GF-D8 (cell line): ENCODE measurements at places on chromosomes 1 and 21.

DNA sequence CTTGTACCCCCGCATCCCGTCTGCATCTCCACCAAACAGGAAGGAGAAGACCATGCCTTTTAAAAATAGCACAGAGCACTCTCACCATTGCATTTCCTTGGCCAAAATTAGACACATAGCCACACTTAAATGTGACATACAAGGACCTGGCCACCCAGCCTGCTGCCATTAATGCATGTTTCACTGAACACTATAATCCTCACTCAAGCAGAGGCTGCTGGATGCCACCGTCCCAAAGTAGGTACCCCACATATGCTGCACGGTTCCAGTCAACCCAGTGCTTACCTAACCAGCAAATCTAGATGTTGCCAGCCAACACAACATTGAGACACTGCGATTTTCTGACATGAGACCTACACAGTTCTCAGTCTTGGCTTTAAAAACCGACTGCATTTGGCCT is 107.7 kb downstream of the ADSS2 start:
- DNase-seq: no peak

- no peak for DNase-seq
Measured at GRCh38 chr1:165235155-165235776, 121.2 kb downstream of the LMX1A start.

DNA sequence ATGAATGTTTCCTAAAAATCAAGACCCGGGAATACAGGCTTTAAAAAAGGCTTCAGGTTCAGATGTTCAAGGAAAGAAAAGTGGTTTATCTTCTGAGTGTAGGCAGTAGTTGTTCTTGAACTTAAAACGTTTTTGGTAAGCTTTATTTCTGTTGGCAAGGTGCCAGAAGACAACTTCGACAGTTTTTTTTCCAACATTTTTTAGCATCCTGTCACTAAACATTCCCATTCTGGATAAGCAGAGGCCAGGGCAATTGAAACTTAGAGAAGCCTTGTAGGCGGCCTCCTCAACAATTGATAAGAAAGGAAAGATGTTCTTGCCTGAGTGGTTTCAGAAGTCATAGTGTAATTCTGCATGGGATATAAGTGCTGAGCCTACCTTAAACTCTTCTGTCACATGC is 66.7 kb downstream of the PATJ start:
- no peak for DNase-seq

DNA sequence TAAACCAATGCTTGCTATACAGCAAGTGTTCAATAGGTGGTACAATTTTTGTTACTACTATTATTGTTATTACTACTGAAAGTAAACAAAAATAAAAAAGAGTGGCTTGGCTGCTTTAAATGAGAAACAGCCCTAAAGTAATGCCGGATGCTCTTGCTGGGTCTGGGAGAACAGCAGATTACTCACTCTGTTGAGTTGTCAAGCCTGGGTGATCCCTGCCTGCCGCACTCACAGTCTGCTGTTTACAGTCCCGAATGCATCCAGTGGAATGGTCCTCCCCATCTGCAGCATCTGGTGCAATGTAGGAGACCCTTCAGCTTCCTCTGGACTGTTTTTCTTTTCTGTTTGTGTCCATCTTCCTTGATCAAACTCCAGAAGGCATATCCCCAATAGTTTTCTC is 102.7 kb upstream of the IVNS1ABP start:
- no peak for DNase-seq

DNA sequence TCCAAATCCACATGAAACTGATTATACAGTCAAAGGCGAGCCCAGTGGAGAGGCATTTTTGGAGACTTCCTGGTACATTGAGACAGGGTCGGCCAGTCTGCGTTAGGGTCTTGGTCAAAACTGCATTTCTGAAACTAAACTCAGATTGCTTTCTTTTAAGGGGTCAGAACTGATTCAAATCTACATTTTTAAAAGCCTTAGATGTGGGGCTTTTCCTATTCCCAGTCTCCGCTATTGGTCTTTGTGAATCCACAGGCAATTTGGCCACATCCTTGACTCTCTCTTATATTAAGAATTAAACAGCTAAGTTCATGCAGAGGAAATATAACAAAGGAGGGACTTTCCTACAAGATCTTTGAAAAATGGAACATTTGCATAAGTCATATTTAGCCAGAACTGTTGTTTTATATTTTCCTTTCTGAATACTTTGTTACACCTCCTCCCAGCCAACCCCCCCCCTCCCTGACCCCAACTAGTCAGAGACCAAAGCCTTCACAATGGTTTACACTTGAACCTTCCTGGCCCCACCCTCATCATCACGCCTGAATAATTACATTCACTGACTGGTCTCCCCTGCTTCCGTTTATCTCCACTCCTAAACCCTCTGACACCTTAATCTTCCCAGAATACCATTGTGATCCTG is 30.9 kb downstream of the SELL start:
- DNase-seq: no peak

- no peak for DNase-seq
Measured at GRCh38 chr1:35603941-35604340, 30.8 kb downstream of the TFAP2E start.

DNA sequence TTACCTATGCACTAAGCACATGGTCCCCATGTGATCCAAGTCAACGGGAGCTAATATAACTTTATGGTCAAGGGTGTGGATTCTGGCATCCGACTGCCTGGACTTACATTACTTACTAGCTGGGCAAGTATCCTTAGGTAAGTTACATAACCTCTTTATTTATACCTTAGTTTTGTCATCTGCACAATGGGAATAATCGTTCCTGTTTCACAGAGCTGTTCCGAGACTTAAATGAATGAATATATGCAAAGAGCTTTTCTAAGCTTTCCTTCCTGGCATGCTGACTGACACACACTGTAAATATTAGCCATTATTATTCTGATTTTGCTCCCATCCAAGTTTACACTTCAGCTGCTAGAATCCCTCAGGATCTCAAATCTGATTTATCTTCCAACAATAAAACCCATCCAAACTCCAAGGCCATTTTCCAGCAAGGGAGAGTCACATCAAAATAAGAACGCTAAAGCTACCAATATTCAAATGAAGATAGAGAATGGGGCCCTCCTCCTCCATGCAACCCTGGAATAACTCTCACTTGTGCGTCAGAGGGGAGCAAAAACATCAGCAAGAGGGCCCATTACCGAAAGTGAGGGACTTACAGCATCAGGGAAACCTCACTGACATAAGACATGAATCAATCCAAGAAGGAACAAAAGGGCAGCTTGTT is 115.6 kb upstream of the KAZN start:
- DNase-seq: no peak

GRCh38 chr1:160542303-160542945 is 19.4 kb upstream of the SLAMF6 start:
- DNase-seq: no peak
